ENCODE measurements at places on chromosomes 3 and 15.

DNA sequence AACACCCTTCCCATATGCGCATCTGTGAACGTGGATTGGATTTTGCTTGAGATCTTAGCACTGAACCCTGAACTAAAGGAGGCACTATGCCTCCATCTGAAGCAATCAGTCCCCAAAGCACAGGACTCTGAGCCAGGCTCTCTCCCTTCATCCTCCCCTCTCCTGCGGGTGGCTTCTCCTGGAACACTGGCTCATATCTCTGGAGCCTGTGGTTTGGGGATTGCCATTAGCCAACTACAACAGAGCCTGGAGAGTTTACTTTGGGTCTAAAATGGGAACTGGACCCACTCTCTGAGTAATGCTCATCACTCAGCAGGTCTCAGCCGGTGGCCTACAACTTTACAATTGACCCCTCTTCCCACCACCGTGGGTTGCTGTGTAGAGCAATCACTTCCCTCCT is 190.8 kb upstream of the HES1 start:
- DNase-seq: peak; percentile 15

DNA sequence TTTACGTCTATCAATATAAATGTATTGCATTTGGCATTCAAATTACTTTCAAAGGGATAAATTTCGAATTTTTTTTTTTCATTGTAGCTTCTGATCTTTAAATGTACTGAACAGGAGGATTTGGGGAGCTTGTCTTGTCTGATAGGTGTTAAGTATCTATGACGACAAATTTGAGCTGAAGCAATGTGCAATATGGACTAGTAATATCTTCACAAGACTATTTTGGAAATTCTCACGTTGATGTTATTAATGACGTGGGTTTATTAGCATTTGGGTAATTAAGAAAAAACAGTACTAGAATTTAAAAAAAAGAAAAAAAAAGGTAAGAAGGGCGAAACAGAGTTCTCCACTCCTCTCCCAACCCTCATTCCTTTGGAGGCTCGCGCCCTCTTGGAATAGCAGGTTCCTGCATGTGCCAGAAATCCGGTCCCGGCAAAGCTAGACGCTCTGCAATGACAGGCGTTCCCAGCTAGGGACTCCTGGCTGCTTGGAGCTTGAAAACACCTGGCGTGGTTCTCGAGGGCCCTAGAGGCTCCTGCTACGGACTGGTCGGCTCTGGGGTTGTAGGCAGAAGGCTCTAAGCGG is 648 bp upstream of the P2RY1 start:
- DNase-seq: no peak

- no peak for DNase-seq
Observed at GRCh38 chr3:100465892-100466777, 26.3 kb upstream of the TMEM45A start.

- DNase-seq: no peak
Observed at GRCh38 chr15:74333662-74334061, 33.8 kb downstream of the CYP11A1 start.

DNA sequence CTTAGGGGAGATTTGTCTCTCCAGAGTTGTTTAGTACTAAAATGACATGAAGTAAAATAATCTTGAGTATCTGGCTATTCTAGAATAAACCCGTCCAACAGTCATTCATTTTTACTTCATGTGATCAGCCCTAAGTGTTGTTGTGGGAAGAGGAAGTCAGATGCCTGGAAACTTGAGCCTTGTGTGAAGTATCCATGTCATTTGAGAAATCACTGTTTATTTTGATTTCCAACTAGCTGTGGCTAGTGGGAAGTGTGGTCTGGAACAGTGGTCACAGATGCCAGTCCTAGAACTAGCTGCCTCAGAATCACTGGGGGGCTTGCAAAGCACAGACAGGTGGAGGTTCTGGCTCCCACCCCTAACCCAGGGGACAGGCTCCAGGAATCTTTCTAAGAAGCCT is 77.7 kb upstream of the LIMD1 start:
- DNase-seq: no peak

- no peak for DNase-seq
Observed at GRCh38 chr15:35784745-35785144, 238.8 kb upstream of the DPH6 start.

DNA sequence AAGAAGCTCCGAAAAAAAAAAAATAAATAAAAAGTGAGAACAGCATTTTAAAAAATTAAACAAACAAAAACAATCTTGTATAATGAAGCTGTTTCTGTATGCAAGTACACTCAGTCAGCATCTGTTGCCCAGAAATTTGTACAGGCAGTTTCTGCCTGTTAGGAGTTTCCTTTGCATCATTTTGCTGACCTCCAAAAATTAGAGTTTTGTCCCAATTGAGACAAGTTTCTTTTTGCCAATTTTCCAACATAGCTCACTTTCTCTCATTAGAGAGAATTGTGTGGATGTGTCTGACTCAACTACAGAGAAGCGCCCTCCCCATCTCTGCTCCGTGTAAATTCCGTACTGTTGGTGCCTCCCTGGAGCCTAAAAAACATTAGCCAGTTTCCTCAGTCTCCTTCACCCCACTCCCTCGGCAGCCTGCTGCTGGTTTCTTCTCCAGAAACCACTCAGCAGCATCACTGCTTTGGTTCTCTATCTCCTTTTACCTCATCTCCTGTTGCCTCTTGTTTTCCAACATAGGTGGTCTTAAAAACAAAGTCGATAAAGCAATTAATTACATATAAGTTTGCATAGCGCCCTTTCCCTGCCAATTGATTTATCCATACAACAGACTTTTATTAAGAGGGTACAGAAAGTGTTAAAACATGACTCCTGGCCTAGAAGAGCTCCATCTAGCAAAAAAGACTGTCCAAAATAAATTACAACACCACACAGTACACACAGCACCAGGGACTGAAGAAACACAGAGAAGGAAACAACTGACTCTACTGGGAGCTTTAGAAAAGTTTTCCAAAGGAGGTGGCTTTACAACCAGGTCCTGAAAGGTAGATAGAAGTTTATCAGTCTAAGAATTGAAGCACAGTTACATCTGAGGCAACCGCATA is 286.7 kb downstream of the SHOX2 start:
- DNase-seq: no peak

DNA sequence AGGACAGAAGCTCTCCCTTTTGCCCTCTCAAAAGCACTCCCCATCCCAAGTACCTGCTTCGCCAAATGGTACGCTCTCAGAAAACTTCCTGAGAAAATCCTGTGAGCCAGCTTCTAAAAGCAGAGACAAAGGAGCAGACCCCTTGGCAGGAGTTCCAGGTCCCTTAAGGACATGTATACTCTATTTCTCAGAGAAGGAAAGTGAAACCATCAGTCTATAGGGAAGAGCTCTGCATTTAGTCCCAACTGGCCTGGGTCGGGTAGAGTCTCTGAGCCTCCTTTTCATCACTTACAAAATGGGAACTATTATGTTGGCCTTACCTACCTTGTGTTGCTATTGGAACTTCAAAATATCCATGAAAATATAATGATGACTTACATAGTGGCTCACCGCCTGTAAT is 19.7 kb downstream of the DAPK2 start:
- DNase-seq: no peak

DNA sequence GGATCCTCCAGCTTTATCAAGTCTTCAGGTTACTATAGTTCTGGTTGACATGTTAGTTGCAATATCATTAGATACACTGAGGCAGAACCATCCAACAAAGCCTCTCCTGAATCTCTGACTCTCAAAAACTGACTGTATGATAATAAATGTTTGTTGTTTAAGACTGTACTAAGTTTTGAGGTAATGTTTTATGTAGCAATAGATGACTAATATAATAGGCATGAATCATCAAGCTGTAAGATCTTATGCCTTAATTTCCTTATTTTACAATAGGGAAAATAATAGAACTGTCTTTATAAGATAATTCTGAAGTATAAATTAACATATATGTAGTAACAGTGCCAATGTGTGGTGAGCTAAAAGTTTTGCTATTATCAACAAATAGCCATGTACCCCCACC is 88.9 kb upstream of the TBC1D5 start:
- no peak for DNase-seq

DNA sequence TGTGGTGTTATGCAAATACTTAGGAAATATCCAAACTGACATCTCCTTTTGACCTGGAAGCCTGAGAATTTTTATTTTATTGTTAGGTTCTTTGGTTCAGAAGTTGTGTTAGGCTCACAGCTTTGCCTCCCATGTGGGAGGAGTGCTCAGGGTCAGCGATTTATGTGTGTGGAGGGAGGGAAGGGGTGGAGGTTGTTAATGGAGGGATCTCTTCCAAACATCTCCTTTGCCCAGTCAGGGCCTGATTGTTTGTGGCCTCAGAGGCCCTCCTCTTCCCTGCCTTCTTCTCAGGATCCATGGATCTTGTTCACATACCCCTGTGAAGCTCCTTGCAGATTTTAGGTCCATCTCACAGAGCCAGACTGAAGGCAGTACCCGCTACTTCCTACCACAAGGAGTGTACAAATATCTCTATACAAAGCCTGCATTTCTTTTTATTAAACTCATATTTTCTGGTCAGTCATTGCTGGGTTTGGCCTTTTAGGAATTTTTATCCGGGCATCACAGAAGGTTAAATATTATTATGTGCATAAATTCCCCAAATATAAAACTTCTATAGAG is 40.3 kb downstream of the BBX start:
- DNase-seq: no peak

GRCh38 chr3:172711454-172711795 is 558 bp upstream of the NCEH1 start:
- no peak for DNase-seq

DNA sequence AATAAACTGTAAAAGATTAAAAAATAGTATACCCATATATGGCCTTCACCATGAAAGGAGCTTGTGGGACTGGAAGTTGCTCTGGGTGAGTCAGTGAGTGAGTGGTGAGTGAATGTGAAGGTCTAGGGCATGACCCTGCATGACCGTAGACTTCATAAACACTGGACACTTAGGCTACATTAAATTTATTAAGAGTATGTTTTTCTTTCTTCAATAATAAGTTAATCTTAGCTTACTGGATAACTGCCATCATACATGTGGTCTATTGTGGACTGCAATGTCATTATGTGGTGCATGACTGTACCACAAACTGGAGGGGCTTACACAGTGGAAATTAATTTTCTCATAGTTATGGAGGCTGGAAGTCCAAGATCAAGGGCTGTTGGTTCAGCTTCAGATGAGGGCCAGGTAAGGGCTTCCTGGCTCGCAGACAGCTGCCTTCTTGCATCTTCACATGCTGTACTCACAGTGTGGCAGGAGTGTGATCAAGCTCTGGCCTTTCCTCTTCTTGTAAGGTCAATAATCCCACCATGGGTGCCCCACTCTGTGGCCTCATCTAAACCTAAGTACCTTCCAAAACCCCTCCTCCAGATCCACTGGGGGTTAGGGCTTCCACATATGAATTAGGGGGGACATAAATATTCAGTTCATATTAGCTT is 40.8 kb upstream of the PRR23E start:
- no peak for DNase-seq

DNA sequence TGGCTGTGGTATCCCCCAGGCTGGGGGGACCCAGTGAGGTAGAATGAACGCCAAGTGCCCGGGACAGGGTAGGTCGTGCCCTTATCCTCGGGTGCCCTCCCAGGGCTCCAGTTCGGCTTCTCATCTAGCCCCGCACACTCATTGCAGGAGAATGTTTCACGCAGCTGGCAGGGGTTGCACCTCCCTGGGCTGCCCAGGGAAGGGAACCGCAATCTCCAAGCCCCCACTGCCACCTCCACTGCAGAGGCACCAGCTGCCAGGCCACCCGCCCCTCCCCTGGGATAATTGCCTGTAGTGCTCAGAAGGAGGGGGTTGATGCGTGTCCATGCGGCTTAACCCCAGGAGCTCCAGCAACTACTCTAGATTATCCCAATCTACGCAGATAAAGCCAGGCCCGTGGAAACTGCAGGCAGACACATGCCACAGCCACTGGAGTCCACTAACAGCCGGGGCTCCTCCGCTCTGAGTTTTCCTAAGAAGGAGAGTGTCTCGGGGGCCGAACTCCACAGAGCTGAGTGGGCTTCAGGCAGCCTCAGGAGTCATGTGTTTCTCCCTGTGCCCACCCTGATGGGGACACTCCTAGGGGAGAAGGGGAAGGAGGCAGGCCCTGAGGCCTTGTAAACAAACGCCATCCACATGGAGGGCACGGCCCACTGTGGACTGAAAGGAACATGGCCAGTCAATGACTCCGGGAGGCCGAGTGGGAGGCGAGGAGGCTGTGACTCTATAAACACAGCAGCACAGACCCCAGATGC is 137.2 kb upstream of the IQSEC1 start:
- DNase-seq: no peak

DNA sequence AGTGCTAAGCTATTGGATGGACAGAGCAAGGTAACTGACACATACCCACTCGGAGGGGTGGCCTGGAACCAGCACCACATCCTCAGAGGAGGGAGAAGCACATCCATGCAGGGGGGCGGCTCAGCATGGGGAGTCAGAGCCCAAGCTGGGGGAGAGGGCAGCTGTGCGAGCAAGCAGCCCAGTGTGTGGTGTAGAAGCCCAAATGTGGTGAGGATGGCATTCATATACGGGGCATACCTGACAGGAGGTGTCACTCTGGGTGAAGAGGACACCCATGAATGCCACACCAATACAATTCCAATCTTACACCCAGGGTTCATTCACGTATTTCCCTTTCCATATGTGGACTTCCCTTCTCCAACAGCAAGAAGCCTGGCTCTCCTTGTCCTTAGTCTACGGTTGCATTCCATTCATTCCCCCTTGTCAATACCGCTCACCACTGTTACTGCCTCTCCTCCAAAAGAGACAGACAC is 58.7 kb upstream of the ACAN start:
- DNase-seq: no peak

GRCh38 chr3:182424006-182424405 is 369.3 kb upstream of the ATP11B start:
- no peak for DNase-seq

DNA sequence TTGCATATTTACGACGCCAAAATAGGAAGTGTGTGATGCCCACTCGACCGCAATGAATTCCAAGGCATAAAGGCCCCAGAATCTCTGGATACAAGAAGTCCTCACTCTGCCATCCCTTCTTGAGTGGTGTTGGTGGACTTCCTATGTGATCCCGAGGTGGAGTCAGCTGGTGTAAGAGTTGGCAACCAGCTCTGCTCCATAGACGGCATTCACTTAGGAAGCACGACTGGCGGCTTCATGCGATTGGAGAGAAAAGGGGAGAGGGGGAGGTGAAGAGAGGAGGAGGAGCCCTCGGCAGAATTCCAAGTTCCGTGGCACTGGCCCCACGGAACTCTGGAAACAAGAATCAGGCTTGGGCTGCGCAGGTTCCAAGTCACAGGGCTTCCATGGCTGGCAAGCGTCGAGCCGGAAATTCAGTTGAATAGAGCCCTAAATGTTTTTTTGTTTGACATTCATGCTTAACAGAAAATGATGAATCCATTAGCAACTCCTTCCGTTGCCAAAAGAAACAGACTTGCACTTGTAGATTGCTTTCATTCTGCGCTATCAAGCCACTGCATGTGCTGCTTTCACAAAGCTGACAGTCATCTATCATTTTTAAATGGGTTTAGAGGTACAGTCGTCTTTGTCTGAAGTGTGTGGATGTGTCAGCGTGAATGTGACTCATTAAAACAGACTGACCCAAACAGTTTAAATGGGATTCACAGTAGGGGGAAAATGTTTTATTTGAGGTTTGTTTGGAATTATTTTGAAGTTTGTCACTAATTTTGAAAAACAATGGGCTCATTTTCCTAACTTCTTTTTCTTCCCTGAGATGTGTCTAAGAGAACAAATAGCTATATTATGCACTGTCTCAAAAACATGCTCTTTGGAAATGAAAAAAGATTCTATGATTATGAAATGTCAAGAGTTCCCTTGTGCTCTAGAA is 428.3 kb upstream of the ATP11B start:
- peak; percentile 52 for DNase-seq

- no peak for DNase-seq
Observed at GRCh38 chr3:24709956-24710355, 215.3 kb upstream of the THRB start.

All from tibial nerve (tissue), 4 donors.